ENCODE measurements at places on chromosomes 2 and 18. TPM values are rescaled to one million over a fixed set of nuclear protein-coding genes. Genes with fewer than 3 reads are reported as not detected.

GRCh38 chr2:206353685-206354084 lies 79.2 kb downstream of the ZDBF2 start:
- H3K36me3 ChIP-seq, result no peaks in the 10 kb centered on the region
- no peaks in the 10 kb centered on the region for H3K27me3 ChIP-seq
- H3K4me3 ChIP-seq, result no peak overlapping the region
- DNase-seq, result no peak

DNA sequence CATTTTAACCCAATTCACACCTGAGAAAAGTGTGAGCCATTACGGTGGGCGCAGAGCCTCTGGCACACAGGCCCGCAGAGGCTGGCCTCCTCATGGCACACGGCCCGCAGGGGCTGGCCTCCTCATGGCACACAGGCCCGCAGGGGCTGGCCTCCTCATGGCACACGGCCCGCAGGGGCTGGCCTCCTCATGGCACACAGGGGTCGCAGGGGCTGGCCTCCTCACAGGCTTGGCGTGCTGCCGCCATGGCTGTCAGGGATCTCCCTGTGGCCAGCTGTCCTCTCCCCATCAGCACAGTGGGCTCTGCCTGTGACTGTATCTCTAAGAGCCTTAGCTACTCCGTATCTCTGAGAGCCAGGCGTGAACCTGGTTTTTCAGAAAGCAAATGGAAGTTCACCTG lies 24.6 kb downstream of the ANO7 start:
- DNase-seq, result no peak
- H3K27ac ChIP-seq, result no peak overlapping the region
- peaks cover 13% of the 10 kb centered on the region for H3K27me3 ChIP-seq
- H3K36me3 ChIP-seq, result no peaks in the 10 kb centered on the region
- H3K4me3 ChIP-seq, result no peak overlapping the region

- H3K27ac ChIP-seq, result no peak overlapping the region
- H3K27me3 ChIP-seq, result no peaks in the 10 kb centered on the region
- no peak for DNase-seq
These were observed 94.8 kb upstream of the ZNF516 start for GRCh38 chr18:76589866-76590265.

DNA sequence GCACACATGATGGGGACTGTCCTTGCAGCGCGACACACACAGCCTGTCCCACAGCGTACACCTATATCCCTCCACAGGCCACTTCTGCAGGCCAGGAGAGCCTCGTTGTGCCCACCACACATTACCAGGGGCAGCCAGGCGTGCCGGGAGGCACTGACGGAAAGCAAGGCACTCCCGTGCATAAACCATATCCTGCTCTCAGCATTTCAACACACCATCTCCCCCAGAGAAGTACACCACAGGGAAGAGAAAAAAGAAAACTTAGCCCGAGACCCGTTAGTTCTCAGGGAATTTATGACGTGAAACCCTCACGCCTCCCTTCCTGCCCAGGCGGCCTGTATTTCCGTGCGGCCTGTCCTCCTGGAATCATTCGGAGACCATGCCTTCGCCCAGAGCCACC lies 24.6 kb upstream of the SALL3 start:
- no peak for DNase-seq
- H3K27ac ChIP-seq, result no peak overlapping the region
- H3K36me3 ChIP-seq, result no peaks in the 10 kb centered on the region
- no peak overlapping the region for H3K4me3 ChIP-seq

DNA sequence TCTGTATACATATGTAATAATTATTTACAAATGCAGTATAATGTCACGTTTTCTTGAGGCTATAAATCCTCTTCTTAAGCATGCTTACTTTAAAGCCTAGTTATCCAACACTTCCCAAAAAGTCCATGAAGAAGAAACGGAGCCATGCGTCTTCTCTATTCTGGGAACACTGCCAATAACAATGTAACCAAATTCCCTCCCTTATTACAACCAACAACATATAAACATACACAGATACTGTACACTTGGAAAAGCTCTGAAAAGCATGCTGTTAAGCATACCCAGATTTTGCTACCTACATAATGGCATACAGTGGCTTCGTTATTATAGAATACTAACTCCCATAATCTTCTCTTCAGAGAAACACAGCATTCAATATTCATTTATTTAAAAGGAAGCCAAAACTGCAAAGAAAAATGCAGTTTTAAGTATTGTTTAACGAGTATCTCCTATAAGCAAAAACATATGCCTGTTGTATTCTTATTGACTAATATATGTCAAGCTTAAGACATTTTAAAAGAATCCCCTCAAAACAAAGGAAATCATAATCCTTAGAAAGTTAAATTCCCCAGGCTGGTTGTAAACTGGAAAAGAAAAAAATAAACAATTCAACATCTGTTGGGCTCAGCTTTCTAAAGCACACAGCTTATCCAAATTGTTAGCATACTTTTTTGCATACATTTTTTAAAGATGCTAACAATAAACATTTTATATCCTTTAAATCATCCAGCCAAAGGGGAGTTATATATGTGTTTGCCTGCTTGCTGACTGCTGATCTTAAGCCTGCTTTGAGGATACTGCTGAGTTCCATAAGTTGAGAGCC lies 83.4 kb downstream of the SLC25A12 start:
- no peaks in the 10 kb centered on the region for H3K27me3 ChIP-seq
- H3K4me1 ChIP-seq, result no peaks in the 10 kb centered on the region
- no peak for DNase-seq
- H3K4me3 ChIP-seq, result no peak overlapping the region
- H3K27ac ChIP-seq, result no peak overlapping the region
- peaks cover 7% of the 10 kb centered on the region for H3K36me3 ChIP-seq

DNA sequence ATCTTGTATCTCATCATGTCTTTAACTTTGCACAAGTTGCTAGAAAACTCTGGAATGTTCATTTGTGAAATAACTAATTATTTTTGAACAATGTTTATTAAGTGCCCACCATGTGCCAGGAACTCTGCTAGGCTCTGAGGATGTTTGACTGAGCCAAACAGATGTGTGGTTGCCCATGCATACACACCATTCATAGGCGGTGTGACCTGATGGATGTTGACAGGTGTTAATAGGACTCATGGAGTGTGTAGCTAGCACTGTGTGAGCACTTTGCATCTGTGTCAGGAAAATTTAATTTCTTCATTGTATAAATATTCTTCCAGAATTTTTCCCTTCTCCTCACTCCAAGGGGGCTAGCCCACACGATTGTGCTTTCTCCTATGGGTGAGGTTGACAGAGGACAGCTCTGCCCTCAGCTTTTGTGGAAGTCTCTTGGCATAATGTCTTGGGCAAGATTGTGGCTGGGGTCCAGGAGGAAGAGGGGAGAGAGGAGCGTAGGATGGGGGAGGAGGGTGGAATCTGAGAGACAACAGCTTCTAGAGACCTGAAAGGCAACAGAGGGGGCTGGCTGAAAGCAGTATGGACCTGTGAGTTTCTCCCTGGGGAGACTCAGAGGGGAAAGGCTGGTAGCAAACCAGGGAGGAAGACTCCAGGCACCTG lies 214.6 kb upstream of the CXCR4 start:
- peaks cover 21% of the 10 kb centered on the region for H3K4me1 ChIP-seq
- no peak overlapping the region for H3K27ac ChIP-seq
- H3K4me3 ChIP-seq, result no peak overlapping the region
- no peaks in the 10 kb centered on the region for H3K36me3 ChIP-seq
- DNase-seq, result no peak
- no peaks in the 10 kb centered on the region for H3K27me3 ChIP-seq

GRCh38 chr2:6917761-6918421 lies 679 bp downstream of the RNF144A start:
- peaks cover 11% of the 10 kb centered on the region for H3K4me1 ChIP-seq
- H3K27ac ChIP-seq, result no peak overlapping the region
- no peaks in the 10 kb centered on the region for H3K36me3 ChIP-seq
- peak overlapping the region; percentile 19 for H3K4me3 ChIP-seq

DNA sequence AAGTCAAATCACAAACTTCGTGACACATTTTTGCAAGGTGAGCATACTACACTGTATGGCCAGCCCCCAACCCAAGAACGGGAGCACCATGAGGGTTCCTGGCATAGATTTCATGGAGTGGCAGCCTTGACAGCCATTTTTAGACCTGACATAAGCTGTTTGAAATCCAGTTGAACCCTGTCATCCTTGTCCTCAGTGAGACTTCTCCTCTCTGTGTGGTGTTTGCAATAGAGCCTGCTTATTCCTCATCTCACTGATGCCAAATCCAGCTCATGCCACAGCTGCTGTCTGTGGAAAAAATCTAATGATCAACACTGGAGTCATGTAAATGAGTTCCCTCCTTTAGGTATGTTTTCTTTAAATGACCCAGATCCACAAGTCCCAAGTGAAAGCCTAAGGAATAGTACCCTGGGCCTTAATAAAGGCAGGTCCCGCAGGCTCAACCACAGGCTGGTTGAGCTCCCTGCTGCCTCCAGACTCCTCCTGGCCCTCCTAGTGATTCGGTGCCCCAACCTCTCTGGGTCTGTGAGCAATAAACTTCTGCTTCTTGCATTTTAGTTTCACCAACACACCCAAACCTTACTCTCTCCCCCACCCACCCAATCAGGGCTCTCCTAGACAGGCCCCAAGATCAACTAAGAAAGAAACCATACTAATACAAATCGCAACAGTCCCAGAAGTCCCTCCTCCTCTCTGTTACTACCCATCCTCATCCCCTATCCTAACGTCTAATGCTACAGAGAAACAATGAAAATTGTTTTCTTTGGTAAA lies 8.4 kb upstream of the CREG2 start:
- H3K36me3 ChIP-seq, result no peaks in the 10 kb centered on the region
- H3K4me3 ChIP-seq, result no peak overlapping the region
- no peak for DNase-seq
- H3K27me3 ChIP-seq, result no peaks in the 10 kb centered on the region

Gene ABCG5
- not detected for polyA plus RNA-seq

Gene ANTXR1
- polyA plus RNA-seq, result not detected

Gene CDH20
- polyA plus RNA-seq, result not detected
